ENCODE measurements at places on chromosomes 6 and 20. TPM values are rescaled to one million over a fixed set of nuclear protein-coding genes. Genes with fewer than 3 reads are reported as not detected.
A peak's percentile ranks its signal among the peaks of the same experiment; 100 is the strongest.

DNA sequence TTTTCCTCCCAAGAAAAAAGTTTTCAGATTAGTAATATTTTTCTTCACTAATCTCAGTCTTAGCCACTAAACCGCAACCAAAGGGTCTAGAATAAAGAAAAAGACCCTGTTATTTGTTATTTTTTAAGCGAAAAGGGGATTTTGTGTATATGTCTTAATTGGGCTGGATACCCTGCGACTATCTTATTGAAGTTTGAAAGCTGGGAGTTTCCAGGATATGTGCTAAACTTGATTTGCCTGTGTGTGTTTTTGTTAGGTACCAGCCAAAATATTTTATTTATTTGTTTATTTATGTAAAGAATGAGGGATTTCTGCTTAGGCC, 52.4 kb downstream of the TNFAIP3 start:
- DNase-seq = no peak

DNA sequence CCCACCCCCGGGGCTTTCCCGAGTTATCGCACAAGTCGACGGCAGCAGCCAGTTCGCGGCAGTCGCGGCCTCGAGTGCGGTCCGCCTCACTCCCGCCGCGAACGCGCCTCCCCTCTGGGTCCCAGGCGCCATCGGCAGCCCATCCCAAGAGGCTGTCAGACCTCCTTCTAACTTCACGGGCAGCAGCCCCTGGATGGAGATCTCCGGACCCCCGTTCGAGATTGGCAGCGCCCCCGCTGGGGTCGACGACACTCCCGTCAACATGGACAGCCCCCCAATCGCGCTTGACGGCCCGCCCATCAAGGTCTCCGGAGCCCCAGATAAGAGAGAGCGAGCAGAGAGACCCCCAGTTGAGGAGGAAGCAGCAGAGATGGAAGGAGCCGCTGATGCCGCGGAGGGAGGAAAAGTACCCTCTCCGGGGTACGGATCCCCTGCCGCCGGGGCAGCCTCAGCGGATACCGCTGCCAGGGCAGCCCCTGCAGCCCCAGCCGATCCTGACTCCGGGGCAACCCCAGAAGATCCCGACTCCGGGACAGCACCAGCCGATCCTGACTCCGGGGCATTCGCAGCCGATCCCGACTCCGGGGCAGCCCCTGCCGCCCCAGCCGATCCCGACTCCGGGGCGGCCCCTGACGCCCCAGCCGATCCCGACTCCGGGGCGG, 1.6 kb downstream of the GNAS start:
- DNase-seq = no peak

- no peak for DNase-seq
Measured at GRCh38 chr6:1587546-1587945, 22.2 kb upstream of the FOXC1 start.

Gene SLC17A2
- not detected for total RNA-seq

DNA sequence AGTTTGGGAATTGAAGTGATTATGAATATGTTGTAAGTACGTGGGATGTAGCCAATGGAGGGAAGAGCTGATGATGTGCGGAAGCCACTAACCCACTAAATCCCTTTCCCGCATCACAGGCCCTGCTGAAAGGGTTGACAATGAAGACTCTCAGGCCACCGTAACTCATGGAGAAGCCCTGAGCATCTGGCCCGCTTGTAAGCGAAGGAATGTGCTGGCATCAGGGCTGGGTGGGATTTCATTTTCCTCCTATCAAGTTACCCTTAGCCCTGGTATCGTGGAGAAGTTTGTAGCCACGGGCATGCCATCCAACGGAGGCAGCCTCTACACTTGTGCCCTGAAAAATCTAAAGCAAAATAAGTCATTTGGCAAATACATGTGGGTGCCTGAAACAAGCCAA, 355.0 kb downstream of the CDH26 start:
- no peak for DNase-seq

DNA sequence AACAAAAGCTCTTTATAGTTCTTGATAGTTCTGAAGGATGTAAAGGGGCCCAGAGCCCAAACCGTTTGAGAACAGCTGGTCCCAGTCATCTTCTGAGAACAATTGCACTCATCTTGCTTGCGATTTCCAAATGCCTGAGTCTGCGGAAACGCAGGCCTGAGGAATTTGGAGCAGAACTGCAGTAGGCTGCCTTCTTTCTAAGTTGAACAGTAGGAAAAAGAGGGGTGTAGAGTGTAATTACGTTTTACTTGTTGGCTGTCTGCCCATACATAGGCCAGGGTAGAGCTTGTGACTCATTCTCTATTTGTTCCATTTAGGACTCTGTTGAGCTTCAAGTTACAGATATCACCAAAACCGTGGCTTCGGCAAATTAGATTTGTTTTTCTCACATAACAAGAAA, 42.0 kb upstream of the KIF16B start:
- DNase-seq = no peak

DNA sequence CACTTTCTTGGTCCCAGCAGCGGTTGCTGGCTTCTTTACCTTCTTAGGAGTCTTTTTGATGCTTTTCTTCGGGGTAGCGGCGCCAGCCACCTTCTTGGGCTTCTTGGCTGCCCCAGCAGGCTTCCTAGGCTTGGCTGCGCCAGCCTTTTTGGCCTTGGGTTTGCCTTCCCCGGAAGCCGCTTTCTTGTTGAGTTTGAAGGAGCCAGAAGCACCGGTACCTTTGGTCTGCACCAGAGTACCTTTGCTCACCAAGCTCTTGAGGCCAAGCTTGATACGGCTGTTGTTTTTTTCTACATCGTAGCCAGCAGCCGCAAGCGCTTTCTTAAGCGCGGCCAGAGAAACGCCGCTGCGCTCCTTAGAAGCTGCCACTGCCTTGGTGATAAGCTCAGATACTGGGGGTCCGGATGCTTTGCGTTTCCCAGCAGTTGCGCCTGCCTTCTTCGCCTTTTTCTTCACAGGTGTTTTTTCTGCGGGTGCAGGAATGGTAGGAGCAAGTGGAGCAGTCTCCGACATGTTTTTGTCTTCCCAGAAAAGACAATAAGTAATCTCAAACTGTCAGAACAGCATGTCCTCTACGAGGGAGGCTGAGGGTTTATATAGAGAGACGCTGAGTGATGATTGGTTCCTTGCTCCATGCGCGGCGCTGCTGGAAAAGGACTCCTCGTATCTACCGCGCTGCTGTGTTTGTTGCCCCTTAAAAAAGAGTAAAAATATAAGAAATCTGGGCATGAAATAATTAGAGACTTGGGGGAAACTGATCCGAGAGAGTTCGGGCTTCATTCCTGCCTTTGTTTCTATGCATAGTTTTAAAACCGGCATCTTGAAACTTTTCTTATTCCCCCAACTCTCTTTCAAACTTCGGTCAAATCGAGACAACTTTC, 130.3 kb upstream of the BTN3A2 start:
- DNase-seq = peak; percentile 37

Gene PSORS1C1
- not detected for total RNA-seq

Gene FAXC
- total RNA-seq = not detected

Gene EYA2
- not detected for total RNA-seq

DNA sequence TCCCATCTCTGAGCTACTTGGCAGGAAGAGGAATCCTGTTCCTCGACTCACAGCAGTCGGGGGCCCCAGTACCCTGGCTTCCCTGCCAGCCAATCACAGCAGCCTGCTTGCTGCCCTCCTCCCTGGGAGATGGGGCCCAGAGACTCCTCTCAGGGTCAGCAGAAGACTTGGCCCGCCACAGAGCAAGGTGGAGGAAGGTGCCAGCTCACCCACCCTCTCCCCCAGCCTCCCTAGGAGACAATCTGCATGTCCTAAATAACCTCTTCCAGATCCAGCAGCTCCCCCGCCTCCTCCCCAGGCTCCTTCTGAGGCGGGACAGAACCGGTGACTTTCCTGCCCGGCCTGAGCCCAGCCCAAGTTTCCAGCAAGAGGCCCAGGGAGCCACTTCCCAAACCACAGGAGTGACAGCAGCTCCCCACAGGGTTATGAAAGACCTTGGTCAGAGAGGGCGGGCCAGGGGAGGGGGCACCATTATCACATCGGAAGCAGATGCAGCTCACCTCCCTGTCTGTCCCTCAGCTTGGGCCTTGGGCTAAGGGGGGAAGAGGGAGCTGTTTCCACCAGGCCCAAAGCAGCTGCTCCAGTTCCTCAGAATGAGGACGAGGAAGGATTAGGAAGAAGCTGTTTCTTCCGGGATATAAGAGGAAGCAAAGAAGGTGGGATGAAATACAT, 2.3 kb downstream of the CCND3 start:
- DNase-seq = no peak

DNA sequence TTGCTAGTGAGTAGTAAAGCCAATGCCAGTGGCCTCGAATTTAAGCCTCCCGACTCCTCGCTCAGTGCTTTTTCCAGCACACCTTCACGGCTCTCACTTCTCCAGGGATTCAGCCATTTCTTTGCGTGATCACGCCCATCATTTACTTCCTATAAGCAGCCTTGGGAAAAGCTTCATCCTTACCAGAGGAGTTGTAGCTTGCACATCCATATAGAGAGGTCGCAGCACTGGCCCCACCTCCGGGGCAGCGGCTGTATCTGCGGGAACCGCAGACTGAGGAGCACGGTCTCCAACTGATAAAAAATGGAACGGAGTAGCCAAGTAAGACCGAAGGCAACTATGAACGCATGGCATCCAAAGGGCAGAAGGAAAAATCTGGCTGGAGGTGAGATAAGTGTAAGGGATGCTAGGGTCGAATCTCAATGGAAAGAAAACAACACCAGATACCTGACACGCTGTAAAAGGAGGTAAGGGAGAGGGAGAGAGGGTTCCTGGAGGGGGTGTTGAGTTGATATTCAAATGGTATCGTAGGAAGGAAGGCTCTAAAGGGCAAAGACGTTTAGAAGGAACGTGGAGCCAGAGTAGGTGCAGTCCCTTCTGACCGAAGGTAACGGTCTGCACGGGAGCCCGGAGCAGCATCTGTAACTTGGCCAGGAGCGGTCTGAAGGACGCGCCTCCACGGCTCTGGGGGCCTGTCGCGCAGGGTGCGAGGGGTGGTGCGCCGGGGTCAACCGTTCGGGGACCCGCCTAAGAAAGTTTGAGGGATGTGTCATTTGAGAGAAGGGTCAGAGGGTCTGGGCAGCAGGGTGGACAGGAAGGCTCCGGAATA, 640 bp downstream of the NFS1 start:
- DNase-seq = peak; percentile 10

Gene SUPT3H
- 15.7 TPM for total RNA-seq

DNA sequence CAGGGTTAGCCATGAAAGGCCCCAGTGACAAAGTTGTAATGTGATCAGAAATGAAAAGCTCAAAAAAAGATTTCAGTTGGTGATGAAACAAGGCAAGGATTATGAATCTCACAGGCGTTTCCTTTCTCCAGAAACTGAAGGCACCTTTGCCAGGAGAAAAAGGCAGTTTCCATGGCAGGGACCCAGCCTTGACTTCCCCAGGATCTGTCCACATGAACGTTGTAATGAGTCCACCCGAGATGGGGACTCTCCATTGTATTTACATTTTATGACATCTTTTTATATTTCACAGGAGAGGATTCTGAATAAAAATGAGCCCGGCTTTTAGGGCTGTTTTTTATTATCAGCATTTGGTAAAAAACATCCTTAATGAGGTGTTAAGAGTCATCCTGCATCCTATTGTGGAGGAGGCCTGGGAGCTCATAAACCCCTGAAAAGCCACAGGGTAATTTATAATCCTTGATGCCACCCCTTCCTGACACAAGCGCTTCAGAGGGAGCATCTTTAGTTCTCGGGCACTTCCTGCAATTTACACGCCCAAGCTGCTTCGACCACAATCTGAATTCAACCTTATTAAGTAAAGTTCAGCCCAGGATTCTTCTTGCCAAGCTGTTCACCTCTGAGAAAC, 74.1 kb upstream of the SALL4 start:
- DNase-seq = no peak

Gene MYT1
- total RNA-seq = not detected

- DNase-seq = peak; percentile 76
Measured at GRCh38 chr20:1437235-1437904, 29.3 kb downstream of the NSFL1C start.

GRCh38 chr6:34370361-34370760, 22.1 kb downstream of the NUDT3 start:
- DNase-seq = no peak

DNA sequence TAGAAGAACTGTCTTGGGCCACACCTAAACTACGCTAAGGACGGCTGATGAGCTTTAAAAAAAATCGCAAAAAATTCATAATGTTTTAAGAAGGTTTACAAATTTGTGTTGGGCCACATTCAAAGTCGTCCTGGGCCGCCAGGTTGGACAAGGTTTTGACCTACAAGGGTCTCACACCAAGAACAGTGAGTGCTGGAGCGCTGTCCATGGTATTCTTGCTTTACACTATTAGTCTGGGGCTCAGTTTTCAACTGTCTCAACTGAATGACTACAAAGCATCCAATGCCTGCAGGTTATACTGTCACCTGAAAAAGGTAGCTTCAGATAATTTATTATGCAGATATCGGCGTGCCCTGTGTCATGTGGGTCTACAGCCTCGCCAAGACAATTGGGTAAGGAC, 3.7 kb upstream of the FAXC start:
- DNase-seq = no peak

DNA sequence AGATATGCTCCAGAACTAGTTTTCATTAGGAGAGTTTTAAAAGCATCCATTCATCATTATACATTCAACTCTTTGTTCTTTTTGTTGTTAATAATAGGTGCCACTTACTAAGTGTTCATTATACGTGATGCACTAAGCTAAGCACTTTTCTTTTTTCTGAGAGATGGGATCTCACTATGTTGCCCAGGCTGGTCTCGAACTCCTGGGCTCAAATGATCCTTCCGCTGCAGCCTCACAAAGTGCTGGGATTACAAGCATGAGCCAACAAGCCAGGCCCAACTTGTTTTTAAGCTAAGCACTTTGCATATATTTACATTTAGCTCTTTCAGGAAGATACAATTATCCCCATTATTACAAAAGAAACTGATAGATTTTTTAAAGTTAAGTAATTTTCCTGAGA, 5.7 kb upstream of the GFOD1 start:
- DNase-seq = no peak

GRCh38 chr6:85747093-85747492, 104.4 kb upstream of the SYNCRIP start:
- no peak for DNase-seq

Gene DLL1
- 1.4 TPM for total RNA-seq

DNA sequence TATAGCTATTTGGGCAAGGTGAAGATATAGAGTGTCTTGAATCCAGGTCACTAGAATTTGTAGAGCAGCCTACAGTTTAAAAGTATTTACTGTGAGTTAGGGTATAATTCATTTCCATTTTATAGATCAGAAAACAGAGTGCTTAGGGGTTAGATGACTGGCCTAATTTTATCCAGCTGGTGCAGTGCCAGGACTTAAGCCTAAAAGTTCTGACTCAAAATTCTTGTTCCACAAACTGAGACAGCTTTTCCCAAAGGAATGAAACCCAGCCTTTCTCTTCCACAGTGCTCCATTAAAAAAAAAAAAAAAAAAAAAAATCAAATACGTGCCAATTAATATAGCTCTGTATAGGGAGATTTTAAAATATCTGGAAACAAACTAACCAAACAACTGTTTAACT, 441.0 kb upstream of the MARCKS start:
- DNase-seq = no peak

All from activated T-cell treated with anti-CD3 and anti-CD28 coated beads, Interleukin-2, amount 50 U/mL, for 4 hours (primary cell).